Progenitor cell of endocrine pancreas (in vitro differentiated cells): ENCODE measurements at places on chromosomes 3 and 15.

DNA sequence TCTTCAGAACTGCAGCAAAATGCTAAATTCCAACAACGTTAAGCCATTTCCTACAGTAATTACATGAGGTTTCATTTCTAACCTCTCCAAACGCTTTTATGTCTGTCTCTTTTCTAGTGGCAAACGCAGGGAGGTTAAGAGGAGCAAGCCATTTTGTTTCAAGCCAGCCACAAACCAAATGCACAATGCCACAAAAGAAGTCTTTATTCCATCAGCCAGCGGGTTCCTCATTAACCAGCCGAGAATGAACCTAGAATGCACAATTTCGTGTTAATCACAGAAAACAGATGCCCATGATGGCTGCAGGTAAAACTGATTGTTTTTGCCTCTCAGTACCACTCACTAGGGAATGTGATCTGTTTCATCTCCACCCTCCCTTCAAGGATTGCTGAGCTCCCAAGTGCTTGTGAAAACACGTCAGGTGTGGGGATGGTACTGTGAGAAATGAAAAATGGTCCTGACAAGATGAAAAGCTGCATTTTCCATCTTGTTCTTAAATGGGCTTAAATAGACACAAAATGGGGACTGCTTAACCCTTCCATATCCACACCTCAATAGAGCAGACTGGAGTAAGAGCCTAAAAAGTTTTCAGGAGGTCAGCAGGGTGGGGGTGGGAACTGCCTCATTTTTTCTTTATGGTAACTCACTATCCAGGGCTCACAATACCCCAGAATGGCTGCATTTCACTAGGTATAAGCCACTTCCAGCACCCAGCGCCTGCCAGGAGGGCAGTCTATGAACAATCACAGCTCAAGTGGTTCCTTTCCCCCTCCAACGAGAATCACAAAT lies 277.1 kb downstream of the MAGI1 start:
- no peak for DNase-seq

DNA sequence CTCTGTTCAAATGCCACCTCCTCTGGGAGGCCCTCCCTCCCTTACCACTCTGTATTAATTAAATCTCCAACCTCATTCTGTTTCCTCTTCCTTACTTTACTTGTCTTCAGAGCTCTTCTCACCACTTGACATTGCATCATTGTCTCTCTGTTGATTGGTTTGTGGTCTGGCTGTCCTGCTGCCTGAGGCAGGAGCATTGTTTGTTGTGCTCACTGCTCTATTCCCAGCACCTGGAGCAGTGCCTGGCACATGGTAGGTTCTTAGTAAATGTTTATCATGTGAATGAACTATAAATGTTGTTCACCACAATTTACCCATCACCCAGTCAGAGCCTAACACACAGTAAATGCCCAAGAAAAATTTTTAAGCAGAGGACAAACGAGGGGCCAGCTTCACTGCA lies 6.7 kb upstream of the BFSP2 start:
- no peak for DNase-seq

DNA sequence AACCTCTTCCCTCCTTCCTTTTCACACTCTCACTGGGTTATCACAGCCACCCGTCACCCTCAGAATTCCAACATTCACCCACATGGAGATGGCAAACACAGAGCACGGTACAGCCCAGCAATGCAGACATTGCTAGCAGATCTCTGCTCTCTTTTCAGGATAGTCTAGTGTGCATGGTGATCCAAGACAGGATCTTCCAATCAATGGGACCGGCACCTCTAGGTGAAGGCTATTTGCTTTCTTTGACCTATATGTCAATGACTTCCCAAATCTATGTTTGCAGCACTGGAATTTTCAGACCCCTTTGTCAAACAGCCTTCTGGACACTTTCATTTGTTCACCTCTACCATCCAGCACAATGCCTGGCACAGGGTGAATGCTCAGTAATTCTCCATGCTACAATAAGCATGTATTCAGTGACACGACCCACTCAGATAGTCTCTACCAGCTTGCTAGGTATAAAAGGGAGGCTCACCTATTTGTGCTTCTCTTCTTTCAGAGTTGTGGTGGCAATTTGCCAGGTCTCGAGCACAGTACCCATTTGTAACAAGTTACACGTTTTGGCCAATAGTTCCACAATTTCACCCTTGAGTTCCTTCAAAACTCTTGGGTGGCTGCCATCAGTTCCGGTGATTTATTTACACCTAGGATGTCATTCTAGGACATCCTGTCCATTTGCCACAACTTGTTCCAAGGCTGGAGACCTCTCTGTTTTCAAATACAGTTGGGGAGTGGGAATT lies 279.1 kb upstream of the ICE2 start:
- DNase-seq: no peak

DNA sequence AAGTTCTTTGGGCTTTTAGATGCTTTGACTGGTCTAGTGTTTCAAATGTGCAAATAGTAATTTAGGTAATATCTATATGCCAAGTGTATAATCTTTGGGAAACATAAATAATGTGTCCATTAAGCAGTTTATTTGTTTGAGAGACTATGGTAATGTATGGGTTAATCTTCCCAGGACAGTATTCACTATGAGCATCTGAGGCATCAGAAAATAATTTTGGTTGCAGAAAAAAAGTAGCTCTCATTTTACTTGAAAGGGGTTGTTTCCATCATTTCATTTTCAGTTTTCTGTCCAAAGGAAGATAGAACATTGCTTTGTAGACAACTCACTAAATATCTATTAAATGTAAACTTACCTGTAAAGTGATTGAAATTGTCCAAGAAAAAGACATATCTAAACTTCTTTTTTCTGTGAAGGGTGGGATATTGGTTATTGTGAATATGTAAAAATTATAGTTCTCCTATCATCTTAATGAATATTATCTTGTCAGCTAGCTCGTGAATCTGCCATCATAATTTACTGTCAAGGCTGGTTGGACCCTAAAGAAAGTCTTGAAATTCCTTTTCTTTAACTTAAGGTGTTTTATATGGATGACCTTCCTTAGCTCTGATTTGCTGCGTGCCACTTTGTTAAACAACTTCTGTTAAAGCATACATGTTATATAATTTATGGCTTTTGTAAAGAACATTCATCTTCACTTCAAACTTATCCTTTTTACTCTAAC lies 108.8 kb downstream of the EPHA3 start:
- no peak for DNase-seq

DNA sequence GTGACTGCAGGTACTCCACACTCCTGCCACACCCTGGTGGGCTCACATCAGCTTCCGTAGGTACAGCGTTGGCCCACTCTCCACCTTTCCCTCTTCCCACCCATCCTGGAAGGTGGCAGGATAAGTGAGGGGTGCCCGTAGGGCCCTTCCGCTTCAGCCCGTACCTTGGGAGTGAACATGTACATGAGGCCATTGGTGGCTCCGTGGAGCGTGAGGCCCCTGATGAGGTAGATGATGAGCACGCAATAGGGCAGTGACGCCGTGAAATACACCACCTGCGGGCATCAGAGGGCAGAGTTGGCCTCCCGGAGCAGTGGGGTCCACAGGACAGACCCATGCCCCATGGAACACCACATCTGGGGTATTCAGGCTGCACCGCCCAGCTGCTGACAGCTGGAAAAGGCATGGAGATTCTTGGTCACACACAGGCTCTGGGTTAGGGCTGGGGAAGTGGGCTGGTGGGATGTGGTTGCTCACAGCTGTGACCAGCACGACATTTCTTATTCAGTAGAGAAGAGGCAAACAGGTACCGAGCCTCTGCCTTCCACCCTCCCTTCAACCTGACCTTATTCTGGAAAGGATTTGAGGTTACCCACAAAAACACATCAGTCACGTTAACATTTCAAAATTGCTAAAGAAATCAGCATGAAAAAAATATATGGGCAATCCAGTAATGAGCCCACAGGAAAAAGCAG lies 23.8 kb downstream of the SLC6A20 start:
- DNase-seq: no peak

- DNase-seq: no peak
These were observed 5.6 kb downstream of the ACAD9 start for GRCh38 chr3:128884992-128885391.

- no peak for DNase-seq
These were observed 16.1 kb upstream of the ATP8B4 start for GRCh38 chr15:50135031-50135551.

DNA sequence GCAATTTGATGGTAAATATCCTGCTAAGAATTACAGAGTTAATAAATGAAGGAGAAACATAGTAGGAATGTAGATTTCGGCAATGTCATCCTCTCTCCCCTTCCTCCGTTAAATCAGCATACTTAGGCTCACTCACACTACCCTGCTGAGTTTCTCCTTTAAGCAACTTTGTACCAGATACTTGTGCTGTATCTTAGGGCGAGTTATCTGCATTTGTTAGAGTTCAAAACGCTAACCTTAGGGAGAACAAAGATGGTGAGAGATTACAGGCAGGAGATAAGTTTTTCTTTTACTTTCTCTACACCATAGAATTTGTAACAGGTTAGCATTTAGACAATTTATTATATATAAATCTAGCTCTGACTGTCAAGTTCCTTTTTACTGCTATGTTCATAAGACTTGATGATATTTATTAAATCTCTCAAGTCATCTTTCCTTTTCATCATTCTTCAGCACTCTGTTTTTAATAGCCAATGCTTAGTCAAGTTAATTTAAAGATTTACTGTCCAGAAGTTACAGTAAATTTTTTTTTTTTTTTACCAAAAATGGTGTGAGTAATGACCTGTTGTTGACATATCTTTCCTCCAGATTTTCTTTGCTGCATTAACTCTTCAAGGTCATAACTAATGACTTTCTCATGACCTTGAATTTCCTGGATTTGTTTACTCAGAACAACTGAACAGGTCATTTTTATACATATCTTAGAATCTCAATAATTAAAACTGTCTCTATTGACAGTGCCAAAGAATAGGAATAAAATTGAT lies 22.2 kb downstream of the SUCNR1 start:
- no peak for DNase-seq

DNA sequence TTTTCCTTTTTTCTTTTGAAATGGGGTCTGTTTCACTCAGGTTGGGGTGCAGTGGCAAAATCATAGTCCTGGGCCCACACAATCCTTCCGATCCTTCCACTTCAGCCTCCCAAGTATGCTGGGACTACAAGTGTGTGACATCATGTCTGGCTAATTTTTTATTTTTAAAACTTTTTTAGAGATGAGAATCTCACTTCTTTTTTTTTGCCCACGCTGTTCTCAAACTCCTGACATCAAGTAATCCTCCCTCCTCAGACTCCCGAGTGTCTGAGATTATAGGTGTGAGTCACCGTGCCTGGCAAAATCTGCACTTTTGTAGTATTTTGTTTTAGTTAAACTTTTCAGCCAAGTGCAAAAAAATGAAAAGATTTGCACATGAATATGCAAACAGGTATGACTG lies 171.0 kb downstream of the FNDC3B start:
- DNase-seq: no peak

GRCh38 chr15:58605931-58606530 lies 143.5 kb downstream of the ADAM10 start:
- no peak for DNase-seq

DNA sequence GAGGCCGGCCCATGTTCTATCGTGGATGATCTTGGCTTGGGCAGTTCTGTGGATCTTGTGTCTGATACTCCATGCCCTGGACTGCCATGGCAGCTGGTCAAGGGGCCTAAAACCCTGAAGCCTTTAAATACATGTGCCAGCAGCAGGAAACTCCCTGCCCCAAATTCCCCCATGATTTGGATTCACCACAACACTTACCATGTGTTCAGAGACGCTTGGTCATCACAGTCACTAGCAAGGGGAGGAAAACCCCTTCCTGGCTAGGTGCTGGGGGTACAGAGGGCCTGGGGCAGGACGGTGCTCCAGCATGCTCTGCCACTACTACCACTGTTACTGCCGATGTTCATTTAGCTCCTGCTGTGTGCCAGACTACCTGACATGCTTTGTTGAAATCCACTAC lies 94.4 kb downstream of the DNAJB8 start:
- no peak for DNase-seq

DNA sequence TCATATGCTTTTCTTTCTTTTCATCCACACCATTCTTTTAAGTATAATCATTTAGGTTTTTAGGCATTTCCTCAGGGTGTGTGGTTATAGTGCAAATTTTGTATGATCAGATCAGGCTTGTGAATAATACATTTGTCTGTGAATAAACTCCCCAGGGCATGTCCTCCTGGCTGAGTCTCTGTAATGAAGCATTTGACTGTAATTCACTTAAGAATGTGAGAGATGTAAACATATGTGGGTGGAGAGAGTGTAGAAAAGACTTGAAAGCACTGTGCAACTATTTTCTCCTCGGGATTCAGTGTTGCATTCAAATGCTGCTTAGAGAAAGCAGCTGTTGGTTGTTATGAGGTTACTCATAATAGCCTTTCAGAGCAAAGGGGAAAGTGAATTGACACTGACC lies 996.5 kb downstream of the TUSC7 start:
- DNase-seq: no peak

GRCh38 chr3:29354894-29355293 lies 74.0 kb downstream of the RBMS3 start:
- DNase-seq: no peak

- no peak for DNase-seq
These were observed 30.5 kb downstream of the CA12 start for GRCh38 chr15:63351170-63351569.

GRCh38 chr3:66342717-66343356 lies 122.0 kb downstream of the SLC25A26 start:
- DNase-seq: no peak

DNA sequence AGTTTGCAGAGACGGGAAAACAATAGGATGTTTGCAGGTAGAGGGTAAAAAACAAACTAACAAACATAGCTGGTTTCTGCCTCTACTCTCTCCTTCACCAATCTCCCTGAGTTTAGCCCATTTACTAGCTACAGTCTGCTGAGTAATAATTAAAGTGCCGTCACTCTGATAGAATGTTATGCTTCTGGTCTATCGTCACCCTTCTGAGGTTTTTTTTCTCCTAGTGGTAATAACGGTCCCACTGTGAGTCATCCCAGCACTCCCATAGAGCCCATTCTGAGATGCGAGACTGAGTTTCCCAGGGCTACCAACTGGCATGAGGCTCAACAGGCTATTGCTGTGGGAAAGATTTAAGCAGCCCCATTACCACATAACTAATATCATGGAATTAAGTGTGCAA lies 56.4 kb downstream of the PLAAT1 start:
- DNase-seq: no peak

GRCh38 chr3:46972396-46972795 lies 4.1 kb downstream of the CCDC12 start:
- DNase-seq: no peak
